ENCODE measurements at places on chromosomes 11 and 22. TPM values are rescaled to one million over a fixed set of nuclear protein-coding genes. Genes with fewer than 3 reads are reported as not detected.

DNA sequence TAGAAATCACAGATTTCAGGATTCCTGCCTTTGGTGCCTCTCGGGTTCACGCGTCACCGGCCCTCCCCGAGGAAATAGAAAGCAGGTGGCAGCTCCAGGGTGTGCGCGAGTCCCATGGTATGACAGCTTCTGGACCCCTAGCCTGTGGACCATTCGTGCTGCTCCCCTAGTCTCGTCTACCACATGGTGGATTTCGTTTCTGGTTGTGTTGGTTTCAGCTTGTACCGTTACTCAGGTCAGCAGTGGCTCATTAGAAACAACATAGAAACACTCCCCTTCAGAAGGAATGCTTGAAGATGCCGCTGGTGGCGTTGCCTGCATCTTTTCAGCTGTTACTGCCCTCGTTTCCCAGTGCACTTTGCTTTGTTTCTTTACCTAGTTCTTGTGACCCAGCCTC is 700 bp downstream of the TTC17 start:
- DNase-seq = no peak

DNA sequence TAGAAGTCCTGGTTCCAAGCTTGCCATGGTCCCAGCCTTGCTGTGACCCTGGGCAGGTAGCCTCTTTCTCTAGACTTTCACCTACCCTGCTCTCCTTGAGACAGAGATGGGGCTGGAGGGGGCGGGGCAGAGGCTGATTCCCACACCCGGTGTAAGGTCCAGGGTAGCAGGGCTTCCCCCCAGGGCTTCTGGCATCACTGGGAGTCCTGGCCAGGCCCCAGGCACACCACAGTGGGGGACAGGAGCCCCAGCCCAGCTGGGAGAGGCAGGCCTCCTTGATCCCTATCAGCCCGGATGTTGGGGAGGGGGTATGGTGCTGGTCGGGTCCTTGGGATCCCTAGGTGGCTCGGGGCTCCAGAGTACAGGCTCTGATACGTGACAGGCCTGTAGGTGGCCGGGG is 1.7 kb upstream of the NUDT8 start:
- no peak for DNase-seq

DNA sequence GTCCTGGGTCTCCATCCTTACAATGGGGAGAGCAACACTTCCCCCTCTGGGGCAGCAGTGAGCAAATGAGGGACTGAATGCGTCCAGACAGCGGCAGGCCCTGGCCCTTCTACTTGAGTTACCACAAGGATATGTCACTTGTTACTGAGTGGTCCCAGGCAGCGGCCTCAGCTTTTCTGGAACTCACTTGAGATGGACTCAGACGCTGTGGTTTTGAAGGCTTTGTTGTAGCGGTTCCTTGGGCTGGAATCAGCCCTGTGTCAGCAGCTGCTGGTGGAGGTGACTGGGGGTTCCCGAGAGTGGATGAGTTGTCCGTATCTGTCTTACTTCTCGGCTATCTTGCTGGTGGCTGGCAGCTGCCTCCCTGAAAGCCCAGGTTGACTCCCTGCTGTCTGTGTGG is 77.0 kb downstream of the MICAL2 start:
- DNase-seq = no peak

Gene NXPE4
- polyA plus RNA-seq = not detected

Gene KRTAP5-9
- polyA plus RNA-seq = not detected

Gene CELSR1
- 7.6 TPM for polyA plus RNA-seq
